Right ventricle myocardium inferior (tissue), 1 donor: ENCODE measurements at places on chromosomes 2 and 18. TPM values are rescaled to one million over a fixed set of nuclear protein-coding genes. Genes with fewer than 3 reads are reported as not detected.

Gene ANKZF1
- 26.6 TPM for total RNA-seq

Gene FTCDNL1
- total RNA-seq, result 3.0 TPM

DNA sequence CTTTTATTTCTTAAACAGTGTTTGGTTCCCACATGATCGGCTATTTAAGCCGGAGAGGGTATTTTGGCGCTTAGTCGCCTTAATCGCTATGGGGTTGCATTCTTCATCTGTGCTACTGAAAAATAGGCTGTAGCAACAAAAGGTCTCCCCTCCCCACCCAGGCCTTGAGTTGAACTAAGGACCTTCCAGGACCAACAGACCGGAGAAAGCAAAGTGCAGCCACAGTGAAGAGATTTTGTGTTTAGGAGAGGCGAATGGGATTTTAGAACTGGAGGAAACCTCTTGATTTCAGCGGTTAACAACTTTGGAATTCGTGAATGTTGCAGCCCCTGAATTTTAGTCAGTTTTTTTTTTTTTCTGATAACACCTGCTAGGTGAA lies 1.4 kb downstream of the ITGA6 start:
- no peak for DNase-seq

GRCh38 chr2:176317623-176318065 lies 48.4 kb downstream of the MTX2 start:
- no peak for DNase-seq

- no peak for DNase-seq
These were observed 1.4 kb upstream of the ACTG2 start for GRCh38 chr2:73891276-73891901.
